ENCODE measurements at places on chromosomes 2 and 18.

GRCh38 chr2:10935953-10936942, 24.5 kb downstream of the KCNF1 start:
- no peak for DNase-seq

GRCh38 chr2:216633616-216634369, 573 bp downstream of the IGFBP2 start:
- DNase-seq, result no peak

DNA sequence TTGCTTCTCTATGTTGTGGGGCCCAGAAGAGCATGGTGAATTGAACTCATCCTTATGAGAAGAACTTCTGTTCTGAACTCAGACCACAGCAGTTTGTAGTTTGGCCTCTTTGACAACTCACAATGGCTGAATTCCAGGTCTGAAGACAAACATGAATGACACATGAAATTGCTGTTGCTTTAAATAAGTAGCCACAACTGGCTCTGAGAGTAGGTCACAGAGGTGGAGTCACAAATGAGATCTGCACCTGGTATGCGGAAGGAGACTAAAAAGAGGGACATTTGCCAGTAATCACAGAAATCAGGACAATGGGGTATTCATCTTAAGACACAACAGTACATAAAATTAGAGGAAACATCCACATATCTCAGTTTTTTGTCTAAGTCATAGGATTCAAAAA, 290.3 kb upstream of the MMADHC start:
- DNase-seq, result no peak

- no peak for DNase-seq
These were observed 67.3 kb downstream of the INPP4A start for GRCh38 chr2:98511981-98512380.

GRCh38 chr2:122480501-122481243, 725.2 kb downstream of the TSN start:
- DNase-seq, result no peak

DNA sequence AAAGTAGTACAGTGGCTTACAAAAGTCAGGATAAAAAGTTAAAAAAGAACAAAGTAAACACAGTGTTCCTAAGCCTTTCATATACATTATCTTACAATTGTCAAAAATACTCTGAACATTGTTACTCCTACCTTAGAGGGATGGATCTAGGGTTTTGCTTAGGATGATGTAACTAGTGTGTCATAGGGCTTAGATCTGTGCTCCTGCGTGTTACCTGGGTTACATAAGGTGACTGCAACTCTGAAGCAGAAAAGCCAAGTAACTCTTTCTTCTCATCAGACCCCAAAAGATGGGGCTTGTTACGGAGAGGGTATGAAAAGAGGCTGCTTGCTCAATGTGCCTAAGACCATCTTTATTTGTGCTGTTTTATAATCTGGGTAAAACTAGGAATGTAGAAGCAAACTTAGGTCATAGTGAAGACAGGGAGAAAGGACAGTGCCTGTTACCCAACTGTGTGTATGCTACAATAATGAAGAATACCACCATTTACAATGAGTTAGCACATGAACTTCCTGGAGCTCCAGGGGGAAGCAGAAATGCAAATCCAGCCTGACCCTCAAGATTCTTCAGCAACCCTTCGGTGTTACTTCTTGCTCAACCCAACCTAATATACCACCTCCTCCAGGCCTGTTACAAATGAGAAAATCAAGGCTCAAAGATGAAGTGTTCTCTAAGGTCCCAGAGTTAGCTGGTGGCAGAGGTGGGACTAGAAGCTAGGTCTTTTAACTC, 42.0 kb upstream of the STK17B start:
- peak; percentile 32 for DNase-seq

- DNase-seq, result no peak
These were observed 941 bp downstream of the EHD3 start for GRCh38 chr2:31234683-31235503.

- no peak for DNase-seq
These were observed 2.2 kb downstream of the UBXN4 start for GRCh38 chr2:135743860-135744259.

DNA sequence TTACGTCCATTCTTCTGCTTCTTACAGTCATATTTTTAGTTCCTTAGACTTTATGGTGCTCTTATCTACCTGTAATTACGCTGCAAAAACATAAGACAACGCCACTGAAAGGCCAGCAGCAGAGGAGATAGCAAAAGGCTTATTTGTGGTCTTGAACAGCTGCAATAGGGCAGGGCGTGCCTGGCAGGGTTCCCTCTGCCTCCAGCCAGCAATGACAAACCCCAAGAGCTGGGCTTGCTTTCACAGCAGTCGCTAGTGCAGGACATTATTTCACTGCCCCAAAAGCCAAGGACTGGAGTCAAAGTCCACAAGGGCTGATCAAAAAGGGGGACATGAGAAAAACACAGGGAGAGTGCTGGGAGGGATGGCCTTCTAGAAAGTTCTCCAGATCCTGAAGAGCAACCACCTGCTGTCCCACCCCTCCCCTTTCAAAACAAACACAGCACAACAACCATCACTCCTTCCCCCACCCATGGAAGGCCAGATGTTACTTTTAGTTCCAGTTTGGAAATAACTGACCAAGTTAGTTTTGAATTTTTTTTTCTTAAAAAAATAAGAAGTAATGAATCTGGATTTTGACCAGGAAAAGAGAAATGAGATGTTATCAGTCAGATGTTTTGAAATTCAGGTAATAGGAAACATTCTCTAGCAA, 127.8 kb downstream of the RBMS1 start:
- no peak for DNase-seq

GRCh38 chr2:173296235-173296634, 58.4 kb upstream of the CDCA7 start:
- no peak for DNase-seq

DNA sequence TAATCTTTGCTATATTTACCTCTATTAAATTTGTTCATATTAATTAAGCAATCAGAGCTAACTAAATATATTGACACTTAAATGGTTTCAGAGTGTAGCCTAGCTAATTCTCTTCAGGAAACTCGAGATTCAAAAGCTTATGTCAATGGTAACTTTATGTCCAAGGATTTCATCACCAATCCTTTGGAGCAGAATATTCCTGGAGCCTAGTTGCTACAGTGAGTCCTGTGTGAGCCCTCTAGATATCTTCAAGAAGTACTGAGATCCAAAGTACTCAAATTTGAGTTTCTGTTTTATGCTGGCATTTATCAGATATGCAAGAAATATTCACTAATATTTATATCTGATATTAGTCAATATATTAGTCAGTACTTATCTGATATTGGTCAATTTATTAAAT, 31.3 kb downstream of the DTNA start:
- no peak for DNase-seq

GRCh38 chr18:65227970-65228369, 522.8 kb upstream of the CDH7 start:
- DNase-seq, result no peak

- DNase-seq, result no peak
These were observed 1.6 kb upstream of the RIOK3 start for GRCh38 chr18:23451491-23451890.

- DNase-seq, result no peak
These were observed 319.1 kb downstream of the CTNNA2 start for GRCh38 chr2:79831961-79832360.

GRCh38 chr2:232882085-232882484, 12.0 kb downstream of the SNORC start:
- DNase-seq, result no peak

- no peak for DNase-seq
These were observed 1478.6 kb upstream of the ACVR2A start for GRCh38 chr2:146366276-146366675.

DNA sequence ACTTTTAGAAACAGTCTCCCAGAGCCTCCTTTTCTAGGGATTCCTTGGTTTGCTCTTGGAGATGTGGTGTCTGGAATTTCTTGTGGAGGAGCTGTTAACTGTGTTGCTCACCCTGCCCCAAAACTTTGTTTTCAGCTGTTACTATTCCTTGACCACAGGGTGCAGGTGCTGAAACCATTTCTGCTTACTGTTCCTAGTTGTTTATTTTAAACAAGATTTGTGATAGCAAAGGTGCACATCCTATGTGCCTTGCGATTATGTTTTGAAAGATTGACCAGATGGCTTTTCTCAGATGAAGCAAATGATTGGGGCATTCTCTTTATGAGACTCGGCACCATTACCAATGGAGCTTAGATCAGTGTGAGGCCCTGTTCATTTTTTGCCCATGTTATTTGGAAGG, 111.2 kb downstream of the RAB3GAP1 start:
- no peak for DNase-seq

DNA sequence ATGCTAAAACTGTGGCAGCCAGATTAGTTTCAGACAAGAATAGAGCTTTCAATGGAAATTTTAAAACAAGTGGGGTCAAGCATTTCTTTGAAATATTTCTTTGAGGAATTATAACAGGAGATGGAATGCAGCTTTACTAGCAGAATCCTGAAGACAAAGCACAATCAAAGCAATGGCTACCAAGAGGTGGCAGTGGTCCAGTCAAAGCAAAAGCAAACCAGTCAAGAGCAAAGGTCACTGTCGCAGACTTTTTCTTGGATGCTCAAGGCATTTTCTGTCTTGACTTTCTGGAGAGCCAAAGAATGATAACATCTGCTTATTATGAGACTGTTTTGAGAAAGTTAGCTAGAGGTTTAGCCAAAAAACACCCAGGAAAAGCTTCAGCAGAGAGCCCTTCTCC, 351.2 kb upstream of the DLGAP1 start:
- DNase-seq, result no peak

GRCh38 chr2:218658671-218659257, 659 bp downstream of the ZNF142 start:
- peak; percentile 21 for DNase-seq

- no peak for DNase-seq
These were observed 18.0 kb downstream of the ID2 start for GRCh38 chr2:8699839-8700238.

GRCh38 chr2:167555098-167555720, 666.9 kb downstream of the XIRP2 start:
- no peak for DNase-seq

GRCh38 chr2:159108181-159108893, 139.9 kb downstream of the TANC1 start:
- no peak for DNase-seq

DNA sequence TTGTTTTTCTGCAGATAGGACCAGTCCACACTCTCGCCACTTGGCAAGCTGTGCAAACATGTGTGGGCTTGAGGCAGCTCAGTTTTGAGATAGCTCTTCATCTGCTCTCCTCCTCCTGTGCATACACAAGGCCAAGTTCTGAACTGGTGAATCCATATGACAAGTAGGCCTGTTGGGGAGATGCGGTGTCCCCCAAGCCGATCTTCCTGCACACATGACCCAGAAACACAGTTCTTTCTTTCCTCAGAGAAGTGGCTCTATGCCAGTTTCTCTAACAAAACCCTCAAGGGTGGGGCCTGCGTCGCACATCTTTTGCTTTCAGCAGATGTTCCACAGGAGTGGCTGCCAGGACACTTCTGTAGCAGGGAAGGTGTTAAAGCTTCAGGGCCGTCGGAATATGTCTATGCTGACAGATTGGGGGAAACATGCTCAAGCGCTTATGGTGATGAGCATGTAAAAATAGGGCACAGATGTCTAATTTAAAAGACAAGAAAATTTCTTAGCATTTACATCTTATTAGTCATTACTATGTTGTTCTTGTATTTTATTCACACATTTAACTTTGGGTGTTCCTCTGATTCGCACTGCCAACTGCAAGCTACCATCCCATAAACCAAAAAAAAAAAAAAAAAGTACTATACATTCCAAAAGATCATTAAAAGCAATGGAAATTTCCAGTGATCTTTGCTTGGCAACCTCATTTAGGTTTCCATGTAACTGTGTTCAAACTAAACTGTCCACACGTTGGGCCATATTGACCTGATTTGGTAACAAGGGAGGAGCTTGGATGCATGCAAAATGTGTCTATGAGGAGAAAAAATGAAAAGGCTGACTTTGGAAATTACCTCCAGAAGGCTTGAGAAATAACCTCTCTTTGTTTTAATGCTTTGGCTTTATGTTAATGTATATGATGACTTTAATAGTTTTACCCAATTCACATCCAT, 1055.5 kb upstream of the KLHL29 start:
- no peak for DNase-seq

GRCh38 chr18:12162786-12163185, 69.1 kb downstream of the ANKRD62 start:
- DNase-seq, result no peak

DNA sequence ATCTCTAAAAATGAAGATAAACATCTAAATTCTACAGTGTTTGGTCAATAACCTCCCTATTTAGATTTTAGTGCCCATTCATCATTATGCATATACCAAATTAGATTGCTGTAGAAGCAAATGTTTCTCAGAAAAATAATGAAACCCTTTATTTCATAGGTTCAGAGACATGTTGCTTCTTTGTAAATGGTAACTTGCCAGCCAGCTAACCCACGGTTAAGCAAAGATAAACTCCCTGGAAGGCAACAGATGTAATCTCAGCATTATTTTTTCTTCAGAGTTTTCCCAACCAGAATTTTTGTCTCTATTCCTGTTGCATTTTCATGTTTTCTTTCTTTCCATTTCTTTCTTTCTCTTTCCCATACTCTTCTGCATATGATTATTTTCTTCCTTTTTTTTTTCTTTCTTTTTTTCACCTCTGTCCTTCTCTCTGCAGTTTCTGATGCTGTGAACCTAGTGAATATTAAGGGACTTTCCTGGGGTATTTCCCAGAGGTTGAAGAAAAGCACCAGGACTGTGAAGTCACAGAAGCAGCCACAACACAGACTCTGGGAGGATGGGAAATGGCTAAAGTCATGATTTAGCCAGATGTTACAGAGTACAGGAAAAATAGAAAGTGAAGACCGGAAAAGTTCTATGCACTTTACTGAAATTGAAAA, 50.0 kb upstream of the DSG1 start:
- DNase-seq, result no peak

GRCh38 chr18:26546170-26546874, 2.0 kb downstream of the KCTD1 start:
- DNase-seq, result no peak

GRCh38 chr18:22210311-22210754, 40.9 kb downstream of the GATA6 start:
- no peak for DNase-seq

DNA sequence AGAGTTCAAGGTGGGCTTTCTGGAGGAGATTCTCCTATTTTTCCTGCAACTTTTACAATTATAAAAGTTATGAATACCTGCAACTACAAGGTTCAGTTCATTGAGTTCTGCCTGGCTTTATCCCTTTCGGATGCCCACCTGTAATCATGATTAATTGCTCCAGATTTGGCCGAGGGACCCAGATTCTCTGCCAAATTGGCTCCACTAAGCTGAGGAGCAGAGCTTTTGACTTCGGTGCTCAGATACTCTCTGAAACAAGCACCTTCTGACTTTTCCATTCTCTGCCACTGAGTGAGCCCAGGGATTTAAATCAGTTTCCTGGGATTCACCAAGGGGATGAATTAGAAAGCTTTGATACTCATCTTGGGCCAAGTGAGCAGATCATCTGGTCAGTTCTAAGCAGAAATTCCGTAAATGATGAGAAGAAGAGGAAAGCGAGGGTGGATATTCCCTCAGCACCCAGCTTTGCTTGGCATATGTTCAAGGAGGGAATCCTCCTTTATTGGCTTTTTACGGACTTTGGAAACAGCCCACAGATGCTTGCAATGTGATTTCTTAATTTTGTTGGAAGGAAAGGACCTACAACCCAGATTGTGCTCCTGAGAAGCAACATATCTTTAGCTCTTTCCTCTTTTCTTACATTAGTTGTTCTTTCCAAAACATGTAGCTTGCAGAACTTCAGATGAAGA, 179.2 kb downstream of the SETBP1 start:
- no peak for DNase-seq
